ENCODE measurements at places on chromosomes 11 and 22. TPM values are rescaled to one million over a fixed set of nuclear protein-coding genes. Genes with fewer than 3 reads are reported as not detected.

Gene GVQW3
- total RNA-seq, result 4.7 TPM

- peak; percentile 48 for DNase-seq
Observed at GRCh38 chr11:130522284-130522961, 74.0 kb downstream of the ADAMTS15 start.

- DNase-seq, result no peak
Observed at GRCh38 chr22:47166446-47167016, 404.1 kb downstream of the TBC1D22A start.

DNA sequence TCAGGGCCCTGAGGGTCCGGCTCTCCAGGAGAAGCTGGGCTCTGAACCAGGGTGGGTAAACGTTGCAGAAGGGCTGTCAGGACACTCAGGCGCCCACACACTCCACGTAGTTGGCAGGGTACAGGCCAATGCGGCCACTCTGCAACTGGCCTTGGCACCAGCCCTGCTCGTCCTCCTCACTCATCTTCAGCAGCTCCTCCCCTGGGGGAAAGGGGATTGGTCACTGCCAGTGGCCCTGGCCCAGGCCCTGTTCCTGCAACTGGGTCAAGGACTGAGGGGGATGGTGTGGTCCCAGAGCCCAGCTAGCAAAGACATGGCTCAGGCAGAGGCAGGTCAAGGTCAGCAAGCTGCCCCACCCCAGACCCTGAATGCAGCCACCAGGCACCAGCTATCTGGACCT is 1.2 kb upstream of the ARFGAP2 start:
- DNase-seq, result no peak

Gene PAK1
- total RNA-seq, result 56.1 TPM

GRCh38 chr22:20750461-20751184 is 23.3 kb upstream of the SERPIND1 start:
- DNase-seq, result no peak

Measured in HCT116 (cell line).